Stimulated activated CD8-positive, alpha-beta memory T cell treated with anti-CD3 and anti-CD28 coated beads, Interleukin-7, amount 100 ng/mL, for 1 hour (primary cell): ENCODE measurements at places on chromosomes 7 and 10.

DNA sequence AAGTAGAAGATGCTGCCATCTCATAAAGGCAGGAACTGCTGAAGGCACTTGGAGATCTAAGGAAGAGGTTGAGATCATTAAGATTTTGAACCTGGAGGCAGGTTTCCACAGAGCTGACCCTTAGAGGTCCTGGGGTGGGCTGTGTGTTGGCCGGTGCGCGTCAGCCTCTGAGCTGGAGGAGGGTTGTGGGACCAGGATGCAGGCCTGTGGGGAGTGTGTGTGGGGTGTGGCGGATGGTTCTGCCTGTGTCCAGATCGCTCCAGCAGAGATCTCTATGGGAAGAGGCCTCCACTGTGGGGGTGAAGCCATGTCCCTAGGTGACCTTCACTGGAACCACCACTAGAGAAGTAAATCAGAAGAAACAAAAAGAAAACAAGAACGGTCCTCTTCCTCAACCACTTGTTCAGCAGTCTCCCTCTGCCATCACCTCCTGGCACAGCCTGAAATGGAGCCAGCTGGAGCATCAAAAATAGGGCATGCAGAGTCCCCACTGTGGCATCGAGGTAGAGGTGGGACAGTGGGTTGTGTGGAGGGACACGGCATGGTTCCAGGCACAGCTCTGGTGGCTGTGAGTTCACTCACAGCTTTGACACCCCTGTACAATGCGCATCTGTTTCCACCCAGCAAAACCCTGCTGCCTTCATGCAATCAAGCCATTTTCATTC, 453.8 kb downstream of the TCERG1L start:
- DNase-seq: no peak

DNA sequence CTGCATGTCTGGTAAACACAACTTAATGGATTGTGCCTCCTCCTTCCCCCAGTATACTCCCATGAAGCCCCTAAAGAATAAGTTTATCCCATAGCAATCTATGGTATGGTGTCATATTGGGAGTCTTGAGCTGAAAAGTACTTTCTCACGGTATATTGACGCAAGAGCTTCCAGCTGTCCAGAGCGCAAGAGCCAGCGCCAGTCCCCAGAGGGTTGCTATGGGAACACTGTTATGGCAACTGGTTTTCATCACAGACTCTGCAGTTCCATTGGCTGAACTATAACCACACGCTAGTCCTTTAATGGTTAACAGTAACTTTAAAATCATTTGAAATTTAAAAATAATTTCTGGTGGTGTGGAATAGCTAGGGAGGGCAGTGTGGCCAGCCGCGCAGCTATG, 46.9 kb downstream of the PRPF18 start:
- no peak for DNase-seq

DNA sequence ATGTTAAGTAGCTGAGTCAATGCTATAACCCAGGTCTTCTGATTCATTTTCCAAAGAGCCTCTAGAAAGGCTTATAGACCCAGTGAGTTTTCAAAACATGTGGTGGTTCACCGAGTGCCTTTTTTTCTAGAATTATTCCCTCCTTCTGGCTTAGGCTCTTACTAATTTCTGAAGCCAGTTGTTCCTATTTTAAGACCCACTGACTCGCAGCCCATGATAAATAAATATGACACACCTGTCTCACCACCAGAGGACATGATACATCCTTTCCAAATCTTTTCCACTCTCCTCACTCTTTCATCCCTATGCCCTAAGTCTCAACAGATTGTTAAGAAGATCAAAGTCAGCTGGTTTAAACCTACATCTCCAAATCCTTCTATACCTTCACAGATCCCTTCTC, 126.0 kb upstream of the WNT16 start:
- DNase-seq: no peak

DNA sequence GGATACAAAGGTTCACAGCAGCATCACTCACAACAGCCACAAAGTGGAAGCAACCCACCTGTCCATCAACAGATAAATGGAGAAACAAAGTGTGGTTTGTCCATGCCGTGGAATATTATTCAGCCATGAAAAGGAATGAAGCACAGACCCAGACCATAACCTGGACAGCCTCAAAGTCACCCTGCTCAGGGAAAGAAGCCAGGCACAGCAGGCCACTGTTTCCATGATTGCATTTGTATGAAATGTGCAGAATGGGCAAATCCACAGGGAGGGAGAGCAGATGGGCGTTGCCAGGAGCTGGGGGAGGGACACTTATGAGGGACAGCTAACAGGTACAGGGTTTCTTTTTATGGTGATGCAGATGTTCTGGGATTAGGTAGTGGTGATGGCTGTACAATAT, 30.3 kb downstream of the FOXL3 start:
- no peak for DNase-seq

DNA sequence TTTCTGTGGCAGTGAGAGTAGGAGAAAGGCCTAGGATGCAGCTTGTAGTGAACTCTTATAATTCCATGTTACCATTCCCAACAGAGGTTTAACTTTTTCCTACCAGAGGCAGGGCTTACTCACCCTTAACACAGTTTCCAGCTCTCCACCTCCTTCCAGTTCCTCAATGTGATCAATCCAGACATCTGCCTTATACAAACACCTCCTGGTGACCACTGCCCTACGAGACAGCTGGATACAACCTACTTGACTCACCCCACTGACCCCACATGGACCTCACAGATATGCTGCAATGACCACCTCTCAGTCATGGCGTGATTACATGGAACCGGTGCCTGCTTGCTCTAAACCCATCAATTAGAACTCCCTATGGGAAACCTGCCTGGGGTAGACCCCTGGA, 326.5 kb downstream of the TNS3 start:
- no peak for DNase-seq

DNA sequence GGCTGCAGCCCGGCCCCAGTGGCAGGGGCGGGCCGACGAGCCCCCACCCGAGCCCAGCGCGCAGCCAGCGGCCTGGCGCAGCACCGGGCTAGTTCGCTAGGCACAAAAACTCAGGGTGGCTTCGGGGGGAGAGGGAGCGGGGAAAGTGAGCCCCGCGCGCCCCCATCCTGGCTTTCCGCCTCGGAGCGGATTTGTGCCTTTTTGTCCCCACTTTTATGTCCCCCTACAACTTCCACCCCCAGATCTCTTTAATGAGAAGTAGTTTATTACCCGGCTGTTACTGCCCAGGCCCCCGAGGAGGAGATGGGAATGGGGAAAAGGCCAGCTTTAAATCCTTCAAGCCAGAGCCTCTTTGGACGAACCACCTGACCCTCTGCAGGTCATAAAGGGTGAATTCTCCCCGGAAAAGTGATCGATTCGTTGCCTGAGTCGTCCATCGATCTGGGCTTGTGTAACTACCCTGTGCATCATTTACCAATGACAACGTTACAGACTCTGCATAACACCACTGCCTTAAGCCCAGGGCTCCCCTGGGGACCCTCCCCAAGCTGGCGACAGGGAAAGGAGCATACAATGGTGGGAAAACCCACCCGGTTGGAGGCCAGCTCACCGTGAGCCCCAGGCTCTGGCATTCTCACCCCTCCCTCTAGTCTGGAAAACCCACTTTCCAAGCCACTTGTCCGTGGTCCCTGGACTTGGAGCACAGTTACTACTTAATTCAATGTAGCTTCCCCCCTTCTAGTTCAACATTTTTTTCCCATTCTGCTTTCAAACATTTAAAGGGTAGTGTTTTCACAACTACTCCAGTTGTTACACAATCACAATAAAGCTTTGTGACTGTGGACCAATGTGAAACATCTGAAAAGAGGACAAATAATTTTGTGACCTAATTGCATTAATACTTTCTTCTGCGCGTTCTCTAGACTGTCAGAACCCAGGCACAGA, 748 bp upstream of the SH3PXD2A start:
- DNase-seq: no peak

DNA sequence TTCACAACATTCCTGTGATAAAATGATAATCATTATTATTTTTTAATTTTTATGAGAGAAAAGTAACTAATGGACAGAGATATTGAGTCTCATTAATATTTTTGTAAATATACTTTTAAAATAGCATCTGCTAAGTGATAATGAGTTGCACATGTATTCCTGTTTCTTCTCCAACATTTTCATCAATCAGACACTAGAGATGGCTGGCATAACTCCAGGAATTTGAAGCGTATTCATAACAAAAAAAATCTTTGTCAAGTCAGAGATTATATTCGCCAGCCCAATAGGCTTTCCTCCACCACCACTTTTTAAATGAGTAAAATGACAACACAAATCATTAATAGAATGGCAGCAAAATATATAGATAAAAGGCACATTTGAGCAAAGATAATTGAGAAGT, 524.0 kb upstream of the KCND2 start:
- DNase-seq: no peak

DNA sequence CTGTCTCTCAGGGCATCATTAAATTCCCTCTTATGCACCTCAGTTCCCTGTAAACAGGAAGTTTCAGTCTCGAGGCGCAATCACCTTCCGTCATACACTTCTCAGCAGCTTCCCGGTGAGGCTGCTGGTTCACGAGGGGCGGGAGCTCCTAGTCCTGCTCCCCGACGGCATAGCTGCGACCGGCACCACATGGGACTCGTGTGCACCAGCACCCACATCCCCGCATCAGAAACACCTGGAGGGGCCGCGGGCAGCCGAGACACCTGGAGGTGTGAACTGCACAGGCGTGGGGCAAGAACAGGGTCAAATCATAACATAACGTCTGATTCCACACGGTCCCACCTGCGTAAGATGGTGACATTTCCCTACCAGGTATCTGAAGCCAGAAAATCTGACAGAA, 52.7 kb downstream of the DIP2C start:
- no peak for DNase-seq

GRCh38 chr7:92534572-92534971, 6.0 kb downstream of the RBM48 start:
- DNase-seq: no peak

DNA sequence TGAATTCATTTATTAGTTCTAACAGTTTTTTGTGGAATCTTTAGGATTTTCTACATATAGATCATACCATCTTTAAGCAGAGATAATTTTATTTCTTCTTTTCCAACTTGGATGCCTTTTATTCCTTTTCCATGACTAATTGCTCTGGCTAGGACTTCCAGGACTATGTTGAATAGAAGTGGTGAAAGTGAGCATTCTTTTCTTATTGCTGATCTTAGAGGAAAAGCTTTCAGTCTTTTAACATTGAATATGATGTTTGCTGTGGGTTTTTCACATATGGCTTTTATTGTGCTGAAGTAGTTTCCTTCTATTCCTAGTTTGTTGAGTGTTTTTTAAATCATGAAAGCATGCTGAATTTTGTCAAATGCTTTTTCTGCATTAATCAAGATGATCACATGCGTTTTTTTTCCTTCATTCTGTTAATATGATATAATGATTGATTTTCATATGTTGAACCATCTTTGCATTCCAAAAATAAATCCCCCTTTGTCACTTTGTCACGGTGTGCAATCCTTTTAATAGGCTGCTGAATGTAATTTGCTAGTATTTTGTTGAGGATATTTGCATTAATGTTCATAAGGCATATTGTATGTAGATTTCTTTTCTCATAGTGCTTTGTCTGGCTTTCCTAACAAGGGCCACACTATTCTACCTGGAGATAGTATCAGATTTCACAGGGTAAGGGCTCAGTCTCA, 92.9 kb downstream of the ZNF467 start:
- no peak for DNase-seq

DNA sequence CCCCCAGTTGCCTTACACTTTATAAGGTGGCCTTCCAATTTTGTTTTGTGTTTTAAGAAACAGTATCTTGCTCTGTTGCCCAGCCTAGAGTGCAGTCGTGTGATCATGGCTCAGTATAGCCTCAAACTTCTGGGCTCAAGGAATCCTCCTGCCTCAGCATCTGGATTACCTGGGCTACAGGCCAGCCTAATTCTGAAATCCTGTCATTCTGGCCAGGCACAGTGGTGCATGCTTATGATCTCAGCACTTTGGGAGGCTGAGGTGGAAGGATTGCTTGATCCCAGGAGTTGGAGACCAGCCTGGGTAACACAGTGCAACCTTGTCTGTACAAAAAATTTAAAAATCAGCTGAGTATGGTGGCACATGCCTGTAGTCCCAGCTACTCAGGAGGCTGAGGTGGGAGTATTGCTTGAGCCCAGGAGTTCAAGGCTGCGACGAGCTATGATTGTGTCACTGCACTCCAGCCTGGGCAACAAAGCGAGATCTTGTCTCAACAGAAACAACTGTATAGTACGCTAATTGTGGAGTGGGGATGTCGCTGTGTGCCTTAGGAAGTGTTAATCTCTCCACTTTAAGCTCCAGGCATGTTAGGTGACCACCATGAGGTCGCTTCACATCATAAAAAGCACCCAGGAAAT, 24.7 kb upstream of the RBM33 start:
- no peak for DNase-seq
